ENCODE measurements at places on chromosomes 1 and 21. TPM values are rescaled to one million over a fixed set of nuclear protein-coding genes. Genes with fewer than 3 reads are reported as not detected.

GRCh38 chr1:163213626-163214025, 10.9 kb upstream of the RGS5 start:
- DNase-seq = no peak

GRCh38 chr21:14239281-14239680, 23.3 kb downstream of the RBM11 start:
- DNase-seq = no peak

DNA sequence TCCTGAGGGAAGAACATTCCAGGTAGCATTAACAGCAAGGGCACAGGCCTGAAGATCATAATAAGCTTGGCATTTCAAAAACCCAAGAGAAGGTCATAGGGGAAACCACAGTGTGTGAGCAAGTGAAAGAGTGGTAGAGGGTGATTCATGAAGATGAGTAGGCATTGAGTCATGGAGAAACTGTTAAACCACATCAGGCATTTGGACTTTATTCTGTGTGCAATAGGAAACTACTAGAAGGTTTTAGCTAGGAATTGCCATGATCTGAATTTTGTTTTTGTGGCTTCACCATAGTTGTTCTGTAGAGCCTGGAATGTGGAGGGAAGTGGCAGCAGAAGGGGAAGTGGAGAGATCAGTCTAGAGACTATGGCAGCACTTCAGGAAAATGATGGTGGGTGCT, 359.0 kb upstream of the PTBP2 start:
- DNase-seq = no peak

GRCh38 chr1:107135463-107135862, 5.4 kb upstream of the NTNG1 start:
- DNase-seq = no peak

DNA sequence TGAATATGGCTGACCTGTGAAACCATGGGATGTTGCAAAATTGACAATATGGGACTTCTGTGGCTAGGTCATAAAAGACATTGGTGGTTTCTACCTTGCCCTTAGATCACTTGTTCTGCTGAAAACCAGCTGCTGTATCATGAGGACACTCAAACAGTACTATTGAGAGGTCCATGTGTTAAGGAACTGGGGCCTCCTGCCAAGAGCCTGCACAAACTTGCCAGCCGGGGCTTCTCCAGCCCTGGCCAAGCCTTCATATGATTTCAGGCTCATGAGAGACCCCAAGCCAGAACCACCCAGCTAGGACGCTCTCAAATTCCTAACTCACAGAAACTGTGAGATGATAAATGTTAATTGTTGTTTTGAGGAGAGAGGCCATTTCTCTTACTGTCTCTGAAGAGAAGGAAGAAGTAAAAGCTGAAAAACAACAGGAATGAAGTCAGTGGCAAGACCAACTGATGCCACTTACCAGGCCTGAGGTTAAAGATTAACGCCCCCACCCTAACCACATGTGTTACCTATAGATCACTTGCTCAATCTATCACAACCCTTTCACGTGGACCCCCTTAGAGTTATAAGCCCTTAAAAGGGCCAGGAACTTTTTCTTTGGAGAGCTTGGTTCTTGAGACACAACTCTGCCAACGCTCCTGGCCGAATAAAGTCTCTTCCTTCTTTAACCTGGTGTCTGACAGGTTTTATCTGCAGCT, 3.9 kb upstream of the PITHD1 start:
- DNase-seq = no peak

DNA sequence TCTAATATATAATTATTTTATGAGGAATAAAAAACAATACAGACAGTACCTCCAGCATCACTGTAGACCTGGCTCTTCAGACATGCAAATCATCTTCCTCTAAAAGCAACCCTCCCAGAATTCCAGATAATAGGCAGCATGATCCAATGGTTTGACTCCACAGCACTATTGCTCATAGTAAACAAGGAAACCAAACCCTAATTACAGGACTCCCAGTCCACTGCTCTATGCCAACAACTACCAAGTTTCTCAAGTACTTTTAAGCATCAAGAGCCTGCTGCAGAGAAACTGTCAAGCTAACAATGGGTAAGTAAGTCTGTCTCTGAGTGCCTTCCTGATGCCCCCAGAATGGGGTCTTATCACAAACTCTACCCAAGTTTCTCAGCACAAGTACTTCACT, 57.2 kb downstream of the EYA3 start:
- no peak for DNase-seq

DNA sequence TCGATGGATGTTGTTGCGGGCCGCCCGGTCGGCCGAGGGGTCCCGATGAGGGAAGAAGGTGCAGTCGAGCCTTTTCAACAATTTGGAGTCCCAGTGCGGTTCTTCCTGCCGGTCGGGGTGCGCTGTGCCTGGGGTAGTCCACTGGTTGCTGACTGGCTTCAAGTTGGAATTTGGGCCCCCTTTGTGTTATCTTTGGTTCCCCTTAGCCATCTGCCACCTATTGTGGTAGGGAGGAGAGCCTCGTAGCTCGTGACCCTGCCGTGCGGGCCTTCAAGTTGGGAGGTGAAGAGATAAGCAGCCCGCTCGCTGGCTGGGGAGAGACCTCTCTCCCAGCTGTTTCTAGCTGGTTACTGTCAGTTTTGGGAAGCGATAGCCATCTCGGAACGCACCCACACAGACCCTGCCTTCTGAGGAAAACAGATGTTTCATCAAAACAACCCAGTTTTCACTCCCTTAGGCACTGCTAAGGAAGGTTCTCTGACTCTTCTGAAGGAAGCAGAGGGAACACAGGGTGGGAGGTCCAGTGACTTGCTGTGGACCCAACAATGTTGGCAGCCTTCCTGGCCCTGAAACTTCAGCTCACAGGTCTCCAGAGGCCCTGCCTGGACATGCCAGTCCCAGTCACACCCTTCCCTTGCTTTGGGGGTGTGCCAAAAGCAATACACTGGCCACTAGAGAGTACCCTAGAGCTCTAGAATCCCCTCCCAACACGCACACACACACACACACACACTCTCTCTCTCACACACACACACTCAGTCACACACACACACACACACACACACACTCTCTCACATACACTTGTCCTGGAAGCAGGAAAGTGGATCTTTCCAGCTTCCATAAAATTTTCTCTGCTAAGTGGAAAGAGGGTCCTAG, 1.0 kb downstream of the BTG2 start:
- DNase-seq = peak; percentile 92

- no peak for DNase-seq
Measured at GRCh38 chr1:65572701-65573421, 152.4 kb downstream of the LEPR start.

DNA sequence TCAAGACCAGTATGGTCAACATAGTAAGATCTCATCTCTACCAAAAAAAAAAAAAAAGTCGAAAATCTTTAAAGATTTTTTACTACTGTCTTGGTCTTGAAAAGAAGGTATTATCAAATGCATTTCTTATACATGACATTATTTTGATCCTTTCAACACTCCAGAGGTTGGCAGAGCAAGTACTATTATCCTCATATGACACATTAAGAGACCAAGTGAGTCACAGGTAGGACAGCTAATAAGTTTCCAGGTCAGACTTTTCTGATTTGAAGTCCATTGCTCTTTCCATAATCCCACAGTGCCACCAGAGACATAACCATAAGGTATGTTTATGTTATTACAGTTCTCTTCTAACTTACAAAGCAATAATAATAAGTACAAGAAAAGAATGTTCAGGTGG, 15.2 kb downstream of the DBT start:
- no peak for DNase-seq

DNA sequence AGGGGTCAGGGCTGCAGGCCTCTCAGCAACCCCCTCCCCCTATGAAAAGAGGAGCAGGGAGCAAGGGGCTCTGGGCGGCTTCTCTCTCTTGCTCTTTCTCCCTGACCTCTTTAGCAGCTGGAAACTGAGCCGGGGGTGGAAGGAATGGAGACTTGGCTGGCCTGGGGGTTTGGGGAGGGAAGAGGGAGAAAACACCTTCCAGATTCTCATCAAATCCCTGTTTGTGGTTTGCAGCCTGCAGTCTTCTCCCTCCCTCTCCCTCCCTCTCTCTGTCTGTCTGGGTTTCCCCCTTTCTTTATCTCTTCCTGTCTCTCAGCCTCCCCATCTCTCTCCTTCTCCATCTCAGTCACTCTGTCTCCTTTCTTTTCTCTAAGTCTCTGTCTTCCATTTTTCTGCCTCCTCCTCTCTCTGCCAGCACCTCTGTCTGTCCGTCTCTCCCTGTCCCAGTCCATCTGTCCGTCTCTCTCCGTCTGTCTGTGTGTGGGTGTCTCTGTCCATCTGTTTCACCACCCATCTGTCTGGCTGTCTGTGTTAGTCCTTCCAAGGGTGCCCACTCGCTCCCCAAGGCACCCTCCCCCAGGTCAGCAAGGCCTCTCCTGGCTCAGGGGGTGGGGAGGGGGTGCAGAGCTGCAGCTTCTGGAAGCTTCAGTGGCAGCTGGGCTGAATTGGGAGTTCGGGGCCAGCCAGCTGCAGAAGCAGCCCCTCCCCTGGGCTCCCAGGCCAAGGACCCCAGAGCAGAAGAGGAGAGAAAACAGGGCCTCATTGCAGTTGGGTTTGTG, 6.2 kb downstream of the AHDC1 start:
- no peak for DNase-seq

DNA sequence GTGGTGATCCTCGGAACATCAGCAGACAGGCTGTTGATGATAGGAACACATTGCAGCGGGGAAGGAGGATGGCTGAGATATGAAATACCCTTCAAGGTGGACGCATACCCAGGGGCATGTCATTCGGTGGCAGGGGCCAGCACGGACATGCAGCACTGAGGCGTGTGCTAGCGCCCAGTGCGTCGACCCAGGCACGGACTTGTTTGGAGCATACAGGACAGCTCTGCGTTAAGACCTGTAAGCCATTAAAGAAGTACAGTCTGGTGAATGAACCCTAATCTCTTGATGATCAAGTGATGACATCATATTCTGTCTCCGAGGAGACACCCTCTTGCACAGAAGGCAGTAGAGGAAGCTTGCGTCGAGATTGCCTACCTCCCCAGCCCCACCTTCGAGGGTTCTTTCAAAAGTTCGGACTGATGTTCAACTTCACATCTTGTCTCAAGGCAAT, 63.6 kb upstream of the KIF26B start:
- DNase-seq = no peak

GRCh38 chr1:154954541-154954940, 1.4 kb downstream of the PBXIP1 start:
- DNase-seq = no peak

GRCh38 chr1:1311107-1312104, 3.0 kb downstream of the PUSL1 start:
- no peak for DNase-seq

DNA sequence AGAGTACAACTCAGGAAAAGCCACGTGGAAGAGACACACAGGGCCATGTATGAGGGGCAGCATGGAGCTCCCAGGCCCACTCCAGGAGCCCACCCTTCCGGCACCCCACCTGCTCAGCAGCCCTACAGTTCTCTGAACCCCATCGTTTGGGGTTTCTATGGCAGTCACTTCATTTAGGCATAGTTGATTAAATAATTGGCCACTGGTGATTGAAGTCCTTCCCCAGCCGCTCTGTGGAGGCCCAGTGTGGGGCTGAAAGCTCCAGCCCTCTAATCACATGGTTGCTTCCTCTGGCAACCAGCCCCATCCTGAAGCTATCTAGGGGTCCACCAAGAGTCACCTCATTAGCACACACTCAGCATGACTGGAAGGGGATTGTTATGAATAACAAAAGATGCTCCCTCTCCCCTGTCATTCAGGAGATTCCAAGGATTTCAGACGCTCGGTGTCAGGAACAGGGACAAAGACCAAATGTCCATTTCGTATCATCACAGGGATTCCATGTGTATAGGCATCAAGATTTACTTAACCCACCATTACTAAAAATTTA, 12.2 kb upstream of the S100A7A start:
- no peak for DNase-seq

- DNase-seq = no peak
Measured at GRCh38 chr1:223091896-223092295, 51.2 kb downstream of the TLR5 start.

The TMCC2 gene
- 7.3 TPM for total RNA-seq

The CHIA gene
- not detected for total RNA-seq

The KCNAB2 gene
- total RNA-seq = 13.2 TPM

The LHX8 gene
- not detected for total RNA-seq

The LEPR gene
- 7.0 TPM for total RNA-seq

The CYP4Z1 gene
- 1.1 TPM for total RNA-seq

The AADACL4 gene
- not detected for total RNA-seq
